ENCODE measurements at places on chromosomes 1 and 21.

GRCh38 chr1:165890684-165891083 lies 63.3 kb downstream of the UCK2 start:
- no peak for DNase-seq

- no peak for DNase-seq
These were observed 127.0 kb upstream of the F3 start for GRCh38 chr1:94668528-94668927.

- peak; percentile 83 for DNase-seq
These were observed at the start of gene ATP13A2 for GRCh38 chr1:17011439-17012307. TSS of gene ATP13A2 (minus strand) at chr1:17011928. CDS start at chr1:17011738, 190 bp downstream.

GRCh38 chr1:118692143-118692542 lies 296.0 kb downstream of the TBX15 start:
- no peak for DNase-seq

DNA sequence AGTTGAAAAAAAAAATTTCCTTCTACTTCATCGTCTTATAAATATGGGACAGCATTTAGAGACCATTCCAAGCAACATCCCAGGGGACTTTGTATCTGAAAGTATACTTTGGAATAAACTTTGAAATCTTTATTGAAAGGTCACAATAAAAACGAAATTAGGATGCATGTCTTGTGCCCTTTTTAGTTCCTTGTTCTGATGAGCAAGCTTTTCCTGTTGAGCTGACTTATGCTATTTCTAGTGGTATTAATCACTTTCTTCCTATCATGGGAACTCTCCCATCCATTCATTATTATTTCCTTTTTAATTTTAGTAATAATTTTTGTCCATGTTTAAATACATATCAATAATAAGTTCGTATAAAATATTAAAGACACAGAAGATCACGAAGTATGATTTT lies 4.0 kb upstream of the GBP2 start:
- no peak for DNase-seq

DNA sequence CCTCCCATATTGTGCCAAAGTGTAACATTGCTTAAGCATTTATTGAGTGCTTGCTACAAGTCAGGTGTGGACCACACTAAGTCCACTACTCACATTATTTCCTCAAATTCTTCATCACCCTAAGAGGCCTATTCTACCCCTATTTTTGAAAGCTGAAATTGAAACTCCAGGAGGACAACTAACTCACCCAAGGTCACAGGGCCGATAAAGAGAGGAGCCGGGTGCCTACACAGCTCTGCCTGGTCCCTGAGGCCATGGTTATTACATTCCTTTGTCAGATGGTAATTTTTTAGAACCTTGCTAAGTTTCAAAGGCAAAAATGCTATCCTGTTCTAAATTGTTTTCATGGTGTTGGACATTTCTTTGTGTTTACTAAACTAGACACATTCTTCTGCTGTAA lies 24.2 kb upstream of the KLHDC8A start:
- no peak for DNase-seq

DNA sequence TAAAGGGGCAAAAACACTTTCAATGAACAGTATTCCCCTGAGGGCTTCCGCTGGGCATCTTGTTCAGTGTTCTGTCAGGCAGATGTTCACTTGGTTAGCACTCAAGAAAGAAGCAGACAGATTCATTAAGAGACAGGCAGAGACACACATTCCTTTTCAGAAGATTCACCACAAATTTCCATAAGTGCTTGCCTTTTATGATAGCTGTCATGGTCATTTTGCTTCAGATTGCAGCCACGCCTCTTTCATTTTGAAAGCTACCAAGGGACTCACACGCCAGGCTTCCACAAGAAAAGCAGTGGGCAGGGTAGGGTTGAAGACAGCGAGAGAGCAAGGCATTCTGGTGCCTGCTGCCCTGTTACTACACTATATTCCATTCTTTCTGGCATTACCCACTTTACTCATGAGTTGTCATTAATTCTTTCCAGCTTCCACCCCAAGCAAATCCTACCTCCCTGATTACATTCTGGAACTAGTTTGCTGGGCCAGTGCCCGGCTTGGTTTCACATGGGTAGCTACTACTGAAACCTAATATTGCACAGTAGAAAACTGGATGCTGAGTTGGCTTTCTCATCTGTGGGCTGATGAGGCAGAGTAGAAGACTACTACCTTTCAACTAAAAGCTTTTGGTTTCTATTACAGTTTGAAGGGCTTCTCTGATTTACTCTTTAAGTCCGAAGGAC lies 91.2 kb upstream of the COL24A1 start:
- no peak for DNase-seq

DNA sequence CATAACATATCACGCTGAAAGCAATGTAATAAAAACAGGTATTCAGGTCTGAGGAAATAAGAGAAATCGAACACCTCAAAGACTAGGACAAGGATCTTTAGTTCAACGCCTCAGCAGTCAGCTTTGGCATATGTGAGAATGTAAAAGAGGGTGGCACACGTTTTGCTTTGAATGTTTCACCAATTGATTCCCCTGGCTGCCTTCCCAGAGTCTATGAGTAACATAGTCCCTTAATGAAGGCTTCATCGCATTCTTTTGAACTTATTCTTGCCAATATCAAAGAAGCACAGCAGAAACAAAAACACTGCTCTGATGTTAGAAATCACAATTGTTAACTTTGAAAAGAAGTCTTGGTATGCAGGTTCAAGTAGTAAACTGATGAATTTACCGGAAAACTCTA lies 764.8 kb downstream of the ADGRL2 start:
- DNase-seq: no peak

DNA sequence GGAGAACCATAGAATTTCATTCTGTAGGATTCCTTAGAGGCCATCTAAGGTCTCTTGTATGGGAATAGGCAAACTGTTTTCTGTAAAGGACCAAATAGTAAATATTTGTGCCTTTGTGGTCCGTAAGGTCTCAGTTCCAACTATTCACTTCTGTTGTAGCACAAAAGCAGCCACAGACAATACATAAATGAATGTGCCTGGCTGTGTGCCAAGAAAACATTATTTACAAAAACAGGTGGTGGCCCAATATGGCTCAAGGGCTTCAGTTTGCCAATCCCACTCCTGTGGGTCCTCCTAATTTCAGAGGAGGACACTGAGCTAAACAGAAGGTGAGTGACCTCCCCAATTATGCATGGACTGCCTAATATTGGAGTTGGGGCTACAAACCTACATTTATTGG lies 67.6 kb upstream of the EDEM3 start:
- DNase-seq: no peak

- DNase-seq: peak; percentile 91
These were observed 1.4 kb downstream of the IER5 start for GRCh38 chr1:181089676-181090544.

GRCh38 chr1:102897557-102897956 lies 210.8 kb downstream of the COL11A1 start:
- DNase-seq: no peak

- DNase-seq: no peak
These were observed 34.9 kb upstream of the VASH2 start for GRCh38 chr1:212915245-212916091.

GRCh38 chr1:30903343-30904034 lies 5.1 kb downstream of the SDC3 start:
- no peak for DNase-seq

DNA sequence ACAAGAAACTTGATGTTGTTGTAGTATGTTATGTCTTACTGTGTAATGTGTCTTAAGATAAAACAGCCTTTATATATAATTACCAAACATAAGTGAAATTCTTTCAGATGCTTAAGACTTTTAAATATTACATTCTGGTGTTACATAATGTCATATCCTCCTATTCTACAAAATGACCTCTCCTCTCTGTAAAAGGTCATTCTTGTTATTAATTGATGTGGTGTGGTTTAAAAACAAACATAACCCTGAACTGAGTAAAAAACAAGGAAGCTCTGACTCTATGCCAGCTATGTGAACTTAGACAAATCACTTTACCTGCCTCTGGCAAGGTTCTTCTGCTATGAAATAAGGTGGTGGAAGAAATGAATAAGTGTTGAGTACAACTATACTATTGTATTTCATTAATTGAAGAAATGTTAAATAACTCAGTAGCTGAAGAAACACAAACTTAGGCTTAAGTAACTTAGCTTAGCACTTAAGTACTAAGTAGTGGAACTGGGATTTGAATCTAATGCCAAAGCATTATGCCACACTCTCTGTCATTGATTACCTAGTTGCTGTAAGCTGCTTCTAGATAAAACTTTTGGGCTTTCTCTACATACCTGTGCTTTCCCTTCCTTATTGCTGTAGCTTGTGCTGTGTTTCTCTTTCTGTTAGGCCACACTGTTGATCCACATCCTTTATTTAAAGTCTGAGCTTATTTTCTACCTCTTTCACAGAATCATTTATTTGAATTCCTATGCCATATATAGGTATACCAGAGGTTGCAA lies 859 bp upstream of the ANGPTL1 start:
- no peak for DNase-seq

GRCh38 chr21:29164323-29164942 lies 34.0 kb downstream of the MAP3K7CL start:
- no peak for DNase-seq

GRCh38 chr1:247113094-247113497 lies 8.9 kb upstream of the ZNF669 start:
- no peak for DNase-seq
